ENCODE measurements at places on chromosomes 4 and X.

- no peak for DNase-seq
These were observed 12.6 kb upstream of the PDE6B start for GRCh38 chr4:612749-613125.

- no peak for DNase-seq
These were observed 42.4 kb upstream of the SLC2A9 start for GRCh38 chr4:10063544-10064300.

- DNase-seq = no peak
These were observed 89.7 kb downstream of the LINC00632 start for GRCh38 chrX:140799216-140799615.

GRCh38 chrX:73855546-73855945, 292.5 kb downstream of the CHIC1 start:
- peak; percentile 27 for DNase-seq

DNA sequence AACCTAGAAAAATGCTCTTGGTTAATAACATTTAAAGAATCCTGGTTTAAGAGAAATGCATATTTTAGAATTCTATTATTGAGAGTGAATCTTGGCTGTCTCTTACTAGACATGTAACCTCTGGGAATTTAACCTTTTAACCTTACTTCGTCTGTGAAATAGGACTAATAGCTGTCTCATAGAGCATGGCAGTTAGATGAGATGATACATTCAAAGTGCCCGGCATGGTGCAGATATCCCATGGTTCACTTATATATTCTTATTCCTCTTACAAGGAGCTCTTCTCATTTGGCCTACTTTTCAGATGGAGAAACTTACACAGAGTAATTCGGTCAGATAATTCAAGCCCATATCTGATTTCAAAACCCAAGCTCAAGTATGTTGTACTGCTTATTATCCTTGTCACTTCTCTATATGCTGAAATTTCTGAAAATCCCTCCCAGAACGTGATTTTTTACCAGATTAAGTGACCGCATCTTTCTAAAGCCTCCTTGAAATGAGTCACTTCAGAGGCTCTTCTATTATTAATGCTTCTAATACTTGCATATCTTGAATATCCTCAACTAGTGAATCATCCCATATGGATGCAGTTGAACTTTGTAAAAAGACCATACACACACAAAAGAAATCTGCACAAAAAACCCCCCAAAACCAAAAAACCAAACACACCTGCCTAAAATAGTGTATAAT, 4.9 kb downstream of the CDKN2AIP start:
- DNase-seq = no peak

DNA sequence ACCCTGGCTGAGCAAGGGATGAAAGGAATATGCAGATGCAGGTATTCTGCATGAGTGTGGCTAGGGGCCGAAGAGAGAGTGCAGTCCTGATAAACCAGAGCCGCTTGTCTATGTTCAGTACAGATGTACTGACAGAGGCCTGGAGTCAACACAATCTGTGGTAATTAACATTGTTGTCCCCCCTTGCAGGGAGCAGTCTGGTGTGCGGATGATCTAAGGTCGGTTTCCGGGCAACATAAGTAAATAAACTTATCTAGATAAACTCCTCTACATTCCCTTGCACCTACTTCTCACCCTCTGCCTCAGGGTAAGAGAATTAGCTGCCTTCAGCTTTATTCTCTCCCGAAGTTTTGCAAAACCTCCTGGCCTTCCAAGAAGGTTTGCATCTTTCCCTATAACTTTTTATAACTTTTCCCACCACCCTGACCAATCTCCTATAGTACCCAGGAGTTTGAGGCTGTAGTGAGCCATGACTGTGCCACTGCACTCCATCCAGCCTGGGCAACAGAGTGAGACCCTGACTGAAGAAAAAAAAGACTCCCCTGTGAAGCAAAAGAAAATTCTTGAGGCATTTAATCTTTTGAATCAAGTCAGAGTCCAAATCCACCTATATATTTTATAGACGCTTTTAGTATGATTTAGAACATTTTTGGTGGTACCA, 26.6 kb downstream of the SNX25 start:
- DNase-seq = no peak

GRCh38 chr4:3516836-3517730, 15.1 kb downstream of the LRPAP1 start:
- peak; percentile 3 for DNase-seq

DNA sequence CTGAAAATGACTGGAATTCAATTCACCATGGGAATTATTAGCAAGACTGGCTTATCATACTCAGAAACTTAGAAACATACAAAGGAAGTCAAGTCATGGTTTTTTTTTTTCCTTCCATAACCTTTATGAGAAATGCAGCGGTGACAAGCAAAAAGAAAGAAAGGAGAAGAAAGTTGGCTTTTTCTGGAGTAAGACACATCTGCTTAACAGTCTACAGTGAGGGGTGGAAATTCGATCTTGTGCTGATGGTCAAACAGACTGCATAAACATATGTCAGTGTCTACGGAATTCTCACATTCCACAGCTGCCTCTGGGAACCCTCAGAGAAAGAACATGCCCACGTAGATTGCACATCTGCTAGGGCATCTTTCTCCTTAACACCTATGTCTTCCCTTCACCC, 54.6 kb downstream of the PROM1 start:
- no peak for DNase-seq

- DNase-seq = no peak
These were observed 99.9 kb upstream of the TENM3 start for GRCh38 chr4:182143086-182143821.

GRCh38 chrX:130013661-130014060, 31.2 kb downstream of the BCORL1 start:
- no peak for DNase-seq

DNA sequence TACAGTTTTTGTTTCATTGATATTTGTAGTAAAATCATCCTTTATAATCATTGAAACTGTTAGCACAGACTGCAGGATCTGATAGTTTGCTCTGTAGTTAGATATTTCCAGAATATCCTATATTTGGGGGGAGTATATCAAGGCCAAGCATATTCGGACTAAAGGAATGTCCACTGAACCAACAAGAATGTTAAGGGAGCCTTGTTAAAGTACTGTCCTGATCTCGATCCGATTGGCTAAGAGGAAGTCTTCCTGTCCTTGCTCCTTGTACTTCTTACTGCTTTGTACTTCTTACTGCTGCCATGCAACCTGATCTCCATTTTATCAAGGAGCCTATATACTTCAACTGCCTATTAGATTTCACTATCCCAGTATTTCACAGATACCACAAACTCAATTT, 449.3 kb downstream of the RPA4 start:
- no peak for DNase-seq

DNA sequence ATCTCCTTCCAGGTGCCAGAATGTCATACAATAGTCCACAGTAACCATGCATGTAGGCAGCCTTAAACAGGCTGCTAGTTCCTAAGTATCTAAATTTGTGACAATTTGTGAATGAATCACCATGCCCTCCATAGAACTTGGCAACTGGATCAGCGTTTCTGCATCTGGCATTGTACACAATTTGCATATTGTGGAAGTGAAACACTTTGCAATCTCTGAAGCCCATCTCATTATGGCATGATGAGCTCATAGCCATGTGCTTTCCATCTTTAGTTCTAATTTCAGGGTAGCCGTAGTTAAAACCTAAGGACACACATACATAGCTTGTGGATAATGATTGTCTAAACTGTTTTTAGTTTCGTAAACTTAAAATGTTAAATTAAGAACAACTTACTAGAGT, 573.6 kb downstream of the PPP4R3C start:
- DNase-seq = no peak

DNA sequence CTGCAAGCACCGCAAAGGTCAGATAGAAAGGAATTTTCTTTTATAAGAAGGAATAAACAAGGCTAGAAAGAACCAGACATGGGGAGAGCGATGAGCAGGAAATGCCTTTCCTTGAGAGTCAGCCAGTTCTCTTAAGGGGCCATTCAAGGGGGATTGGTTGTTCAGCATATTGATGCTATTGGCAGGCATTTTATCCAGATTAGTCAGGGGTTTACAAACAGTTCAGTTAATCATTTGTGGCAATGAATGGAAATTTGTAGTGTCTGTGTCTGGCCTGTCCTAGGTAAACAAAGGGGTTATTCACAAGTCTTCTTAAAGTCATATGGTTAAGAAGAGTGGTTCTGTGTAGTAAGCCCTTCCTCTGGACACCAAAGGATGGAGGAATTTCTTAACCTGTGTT, 184.7 kb upstream of the FRMPD4 start:
- DNase-seq = no peak

DNA sequence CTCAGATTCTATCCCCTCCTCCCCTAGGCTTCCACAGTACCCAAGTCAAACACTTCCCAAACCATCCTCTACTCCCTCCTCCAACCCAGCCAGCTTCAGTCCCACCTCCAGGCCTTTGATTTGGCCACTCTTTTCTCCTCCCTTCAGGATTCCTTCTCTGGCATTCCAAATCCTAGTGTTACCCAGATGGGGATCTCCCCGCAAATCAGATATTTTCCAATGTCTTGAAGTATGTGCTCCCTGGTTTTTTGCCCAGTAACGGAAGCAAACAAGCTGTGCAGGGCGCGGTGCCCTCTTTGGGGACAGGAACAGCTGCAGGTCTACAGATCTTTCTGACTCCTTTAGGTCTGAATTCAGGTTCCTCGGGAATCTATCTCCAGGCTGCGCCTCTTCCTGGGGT, 2.2 kb upstream of the SYN1 start:
- no peak for DNase-seq

- DNase-seq = no peak
These were observed 58.6 kb upstream of the UGT8 start for GRCh38 chr4:114539985-114540384.

GRCh38 chr4:83390944-83391343, 56.3 kb upstream of the HPSE start:
- no peak for DNase-seq

GRCh38 chrX:116111934-116112595, 58.5 kb upstream of the AGTR2 start:
- no peak for DNase-seq

GRCh38 chr4:18198653-18199052, 177.1 kb upstream of the LCORL start:
- DNase-seq = no peak

DNA sequence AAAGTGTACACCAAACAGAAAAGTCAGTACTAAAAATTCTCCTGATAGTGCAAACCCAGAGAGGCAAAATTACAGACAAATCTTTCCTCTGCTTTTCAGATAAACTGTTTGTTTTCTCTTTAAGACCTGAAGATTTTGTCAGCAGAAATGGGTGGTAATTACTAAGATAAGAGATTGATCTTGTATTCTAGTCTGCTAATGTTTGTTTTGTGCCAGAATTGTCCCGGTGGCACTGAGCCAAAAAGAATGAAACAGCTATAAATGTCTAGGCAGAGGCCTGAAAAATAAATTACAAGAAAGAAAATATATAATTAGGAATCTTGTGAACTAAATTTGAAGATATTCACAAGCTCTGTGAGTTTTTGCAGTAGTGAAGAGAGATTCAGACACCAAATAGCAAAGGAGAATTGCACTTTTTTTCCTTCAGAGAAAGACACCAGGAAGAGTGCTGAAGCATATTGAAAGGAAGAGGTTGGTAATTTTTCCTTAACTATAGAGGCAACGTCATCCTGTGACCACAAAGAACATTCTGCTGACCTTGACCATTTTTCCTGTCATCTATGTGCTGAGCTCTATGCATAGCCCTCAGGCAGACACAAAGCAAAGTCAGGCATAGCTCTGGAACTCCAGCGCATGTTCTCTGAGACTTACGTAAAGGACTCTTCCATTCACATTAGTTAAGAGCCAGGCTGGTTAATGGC, 314.5 kb upstream of the RASGEF1B start:
- no peak for DNase-seq

DNA sequence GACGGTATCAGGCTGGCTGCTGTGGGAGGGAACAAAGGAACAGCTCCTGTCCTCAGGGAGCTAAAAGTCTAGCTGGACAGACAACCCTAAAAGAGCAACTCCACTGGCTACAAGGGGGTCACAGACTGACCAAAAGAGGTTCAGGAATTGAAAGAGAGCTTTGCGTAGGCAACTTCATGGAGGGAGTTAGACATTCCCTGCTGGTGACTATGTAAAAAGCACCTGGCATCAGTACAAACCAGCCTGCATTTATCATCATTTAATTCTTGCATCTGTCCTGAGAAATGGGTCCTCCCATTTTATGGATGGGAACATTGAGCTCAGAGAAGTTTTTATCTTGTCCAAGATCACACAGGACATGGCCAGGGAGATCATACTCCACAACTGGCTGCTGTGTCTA, 1.4 kb upstream of the LGI2 start:
- DNase-seq = no peak

- DNase-seq = no peak
These were observed 99.1 kb downstream of the PJA1 start for GRCh38 chrX:69066021-69066757.

DNA sequence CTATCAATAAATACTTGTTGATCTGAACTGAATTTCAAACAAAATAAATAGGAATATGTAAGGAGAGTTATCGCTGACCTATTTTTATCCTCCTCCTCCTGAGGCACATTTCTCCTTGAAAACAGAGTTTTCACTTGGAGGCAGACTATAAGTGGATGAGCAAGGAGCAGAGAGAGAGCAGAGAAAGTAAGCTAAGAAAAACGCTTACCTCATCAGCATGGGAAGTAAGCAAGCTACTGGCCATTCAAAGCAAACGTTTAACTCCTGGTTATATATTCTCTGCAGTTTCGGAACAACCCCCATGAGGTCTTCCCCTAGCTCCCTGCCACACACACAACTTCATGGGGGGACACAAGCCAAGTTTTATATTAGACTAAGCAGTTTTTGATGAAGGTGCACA, 13.2 kb downstream of the ZDHHC9 start:
- no peak for DNase-seq

- no peak for DNase-seq
These were observed 78.8 kb downstream of the BMP3 start for GRCh38 chr4:81109356-81109755.

DNA sequence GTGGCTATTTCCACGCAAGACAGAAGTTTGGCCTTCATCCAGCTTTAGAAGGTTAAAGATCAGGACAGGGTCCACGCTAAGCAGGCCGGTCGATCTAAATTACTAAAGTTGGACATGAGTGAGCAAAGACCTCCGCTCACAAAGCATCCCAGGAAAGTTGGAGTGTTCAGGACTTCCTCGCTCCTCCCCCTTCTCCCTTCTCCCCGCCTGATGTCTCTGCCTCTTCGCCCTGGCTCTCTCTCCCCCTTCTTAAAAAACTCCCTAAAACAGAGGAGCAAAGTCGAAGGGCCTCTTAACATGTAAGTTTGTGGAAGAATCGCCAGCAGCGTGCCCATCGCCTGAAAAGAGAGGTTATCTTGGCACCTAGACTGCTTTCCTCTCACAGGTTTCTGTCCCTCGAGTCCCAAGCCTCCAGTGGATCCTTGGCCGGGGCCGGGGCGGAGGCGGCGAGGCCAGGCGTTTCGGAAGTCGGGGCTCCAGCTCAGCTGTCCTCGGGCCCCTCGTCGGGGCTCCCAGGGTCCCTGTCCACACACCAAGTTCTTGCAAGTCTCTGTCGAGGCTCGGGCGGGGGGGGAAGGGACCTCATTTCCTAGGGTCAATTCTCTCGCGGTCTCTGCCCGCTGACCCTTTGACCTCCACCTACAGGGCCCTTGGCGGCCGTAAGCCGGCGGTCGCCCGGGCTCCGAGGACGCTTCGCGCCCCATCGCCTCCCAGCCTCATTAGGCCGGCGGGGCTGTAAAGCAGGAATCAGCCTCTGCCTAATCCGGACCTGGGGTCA, 7.6 kb downstream of the ZIC3 start:
- DNase-seq = no peak

All from T-helper 2 cell (primary cell).